ENCODE measurements at places on chromosomes 1 and 21. TPM values are rescaled to one million over a fixed set of nuclear protein-coding genes. Genes with fewer than 3 reads are reported as not detected.
A peak's percentile ranks its signal among the peaks of the same experiment; 100 is the strongest.

DNA sequence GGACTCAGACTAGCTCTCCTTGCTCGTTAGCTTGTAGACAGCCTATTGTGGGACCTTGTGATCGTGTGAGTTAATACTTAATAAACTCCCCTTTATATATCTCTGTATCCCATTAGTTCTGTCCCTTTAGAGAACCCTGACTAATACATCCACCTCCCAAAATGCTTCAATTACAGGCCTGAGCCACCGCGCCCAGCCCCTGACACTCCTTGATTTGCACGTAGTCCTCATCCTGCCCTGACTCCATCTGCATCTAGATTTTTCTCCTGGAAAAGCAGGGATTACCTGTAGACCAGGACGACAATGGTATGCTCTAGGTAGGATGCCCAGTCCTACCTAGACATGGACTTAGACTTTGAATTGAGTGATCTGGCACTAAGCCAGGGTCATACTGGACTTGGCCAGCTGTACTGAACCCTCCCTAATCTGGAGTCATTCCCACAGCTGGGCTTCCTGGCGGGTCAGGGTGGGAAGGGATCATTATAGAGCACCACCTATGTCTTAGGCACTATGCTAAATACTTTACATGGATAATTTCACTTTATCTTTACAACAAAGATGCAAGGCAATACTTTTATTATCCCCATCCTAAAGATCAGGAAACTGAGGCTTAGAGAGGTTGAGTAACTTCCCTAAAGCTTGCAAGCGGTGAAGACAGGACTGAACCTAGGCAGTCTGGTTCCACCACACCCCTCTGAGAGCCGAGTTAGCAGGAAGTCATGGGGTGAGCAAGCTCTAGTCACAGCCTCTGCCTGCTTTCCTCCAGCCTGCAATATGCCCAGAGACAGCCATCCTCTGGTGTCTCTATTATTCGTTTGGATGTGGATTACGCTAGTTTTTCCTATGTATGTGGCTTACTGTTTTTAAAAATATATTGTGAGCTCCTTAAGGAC is 89.4 kb downstream of the DTL start:
- DNase-seq: no peak

DNA sequence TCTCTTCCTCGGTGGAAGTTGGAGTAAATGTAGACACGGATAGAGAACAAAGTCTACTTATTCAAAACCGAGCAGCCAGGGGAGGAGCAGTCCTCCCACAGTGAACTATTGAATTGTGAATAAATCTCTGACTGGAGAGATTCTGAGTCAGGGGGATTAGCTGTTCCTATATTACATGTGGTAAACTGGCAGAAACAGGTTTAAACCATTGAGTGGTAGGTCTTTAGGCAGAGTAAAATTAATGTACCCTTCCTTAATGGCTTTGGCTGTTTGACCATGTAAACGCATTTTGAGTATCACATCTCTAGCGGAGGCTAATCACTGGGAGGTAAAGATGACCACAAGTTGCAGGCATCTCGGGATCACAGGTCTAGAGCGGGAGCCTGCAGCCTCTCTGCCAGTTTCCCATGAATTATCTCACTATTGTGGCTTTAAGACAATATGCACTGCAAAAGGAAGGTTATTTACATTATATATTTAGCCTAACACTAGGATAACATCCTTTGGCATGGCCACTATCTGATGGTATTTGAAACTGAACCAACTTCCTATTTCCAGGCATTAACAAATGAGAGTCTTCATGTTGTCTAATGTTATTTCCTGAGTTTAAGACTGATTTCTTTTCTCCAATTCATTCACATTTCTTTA is 7.9 kb upstream of the DISC1 start:
- no peak for DNase-seq

- DNase-seq: no peak
Measured at GRCh38 chr1:183710734-183711133, 57.6 kb upstream of the APOBEC4 start.

GRCh38 chr1:160607011-160607671 is 27.8 kb upstream of the CD84 start:
- peak; percentile 41 for DNase-seq

Gene FCRL4
- polyA plus RNA-seq: not detected

Gene MYOG
- not detected for polyA plus RNA-seq

DNA sequence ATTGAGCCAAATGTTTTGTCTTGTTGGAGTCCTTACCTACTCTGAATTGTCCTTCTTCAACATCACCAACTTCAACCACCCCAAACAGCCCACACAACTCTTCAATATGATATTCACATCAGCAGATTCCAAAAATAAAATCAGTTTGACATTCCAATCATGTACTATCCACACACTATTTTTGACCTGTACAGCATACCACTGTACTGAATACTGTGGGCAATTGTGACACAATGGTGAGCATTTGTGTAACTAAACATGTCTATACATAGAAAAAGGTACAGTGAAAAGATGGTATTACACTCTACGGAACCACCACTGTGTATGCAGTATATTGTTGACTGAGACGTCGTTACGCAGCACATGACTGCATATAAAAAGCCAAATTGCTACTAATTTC is 223.1 kb downstream of the KCNT2 start:
- DNase-seq: no peak

Gene TMPRSS15
- not detected for polyA plus RNA-seq

DNA sequence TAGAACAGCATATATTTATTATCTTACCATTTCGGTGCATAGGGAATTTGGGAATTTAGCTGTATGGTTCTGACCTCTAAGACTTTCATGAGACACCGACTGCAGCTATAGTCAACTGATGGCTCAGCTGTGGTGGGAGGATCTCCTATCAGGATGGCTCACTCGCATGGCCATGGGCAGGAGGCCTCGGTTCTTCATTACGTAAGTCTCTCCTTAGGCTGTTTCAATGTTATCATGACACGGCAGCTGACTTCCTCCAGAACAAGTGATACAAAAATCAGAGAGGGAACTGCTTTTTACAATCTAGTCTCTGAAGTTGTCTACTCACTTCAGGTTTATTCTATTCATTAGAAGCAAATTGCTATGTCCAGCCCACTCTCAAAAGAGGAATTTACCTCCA is 13.3 kb upstream of the CAPN8 start:
- DNase-seq: no peak

DNA sequence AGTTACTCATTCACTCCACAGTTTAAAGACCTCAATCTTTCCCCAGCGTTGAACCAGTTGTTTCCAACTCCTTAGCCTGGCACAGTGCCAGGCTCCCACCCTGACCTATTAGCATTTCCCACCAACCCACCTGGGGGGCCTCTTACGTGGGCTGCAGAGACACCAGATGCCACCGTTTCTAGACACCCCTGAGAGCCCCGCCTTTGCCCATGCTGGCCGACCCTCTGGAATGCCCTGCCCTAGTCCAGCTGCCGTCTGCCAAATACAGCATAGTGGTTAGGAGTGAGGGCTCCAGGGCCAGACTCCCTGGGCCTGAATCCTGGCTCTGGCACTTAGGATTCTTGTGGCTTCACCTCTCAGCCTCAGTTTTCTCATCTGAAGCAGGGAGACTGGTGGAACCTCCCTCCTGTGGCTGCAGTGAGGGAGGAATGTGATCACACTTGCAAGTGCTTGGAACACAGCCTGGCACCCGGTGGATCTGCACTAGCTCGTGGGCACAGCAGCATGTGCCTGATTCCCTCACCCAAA is 65.2 kb downstream of the TMCO4 start:
- DNase-seq: no peak

Gene GJB3
- polyA plus RNA-seq: not detected

DNA sequence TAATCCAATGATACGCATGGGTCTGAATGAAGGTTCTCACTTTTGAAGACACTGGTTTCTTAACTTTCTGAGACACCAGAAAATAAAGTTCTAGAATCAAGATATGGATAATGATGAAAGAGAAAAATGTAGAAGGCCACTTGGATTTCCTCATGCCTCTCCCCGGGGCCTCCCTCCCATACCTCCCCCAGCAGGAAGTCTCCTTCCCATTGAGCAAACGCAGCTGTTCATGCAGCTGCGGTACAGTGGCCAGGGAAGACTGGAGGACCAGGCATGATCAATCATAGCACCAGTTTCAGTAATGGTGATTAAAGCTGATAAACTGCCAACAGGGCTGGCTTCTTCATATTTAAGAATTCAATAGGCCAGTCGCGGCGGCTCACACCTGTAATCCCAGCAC is 10.9 kb upstream of the UBR4 start:
- no peak for DNase-seq

GRCh38 chr21:44989943-44990780 is 50.3 kb downstream of the SLX9 start:
- DNase-seq: no peak

- DNase-seq: peak; percentile 50
Measured at GRCh38 chr1:85581802-85582686, 1.5 kb downstream of the CCN1 start.

GRCh38 chr1:229024528-229025130 is 246.3 kb upstream of the RAB4A start:
- DNase-seq: peak; percentile 68
